Psoas muscle (tissue), 8 donors: ENCODE measurements at places on chromosomes 2 and 18.

DNA sequence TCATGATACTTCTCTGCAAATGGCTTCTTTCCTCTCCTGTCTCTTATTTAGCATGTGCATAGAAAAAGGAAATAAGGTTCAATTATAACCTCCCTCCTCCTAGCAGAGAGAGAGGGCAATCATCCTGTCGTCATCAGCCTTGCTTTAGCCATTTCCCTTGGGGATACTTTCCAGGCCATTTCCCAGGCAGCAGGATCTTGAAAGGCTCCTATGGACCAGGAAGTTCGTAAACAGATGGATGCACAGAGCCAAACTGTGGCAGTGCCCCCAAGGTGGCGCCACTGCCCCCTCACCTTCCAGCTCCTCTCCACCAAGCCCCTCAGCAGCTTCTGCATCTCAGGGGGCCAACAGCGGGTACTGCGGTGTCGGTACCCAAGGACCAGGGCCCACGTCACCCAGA is 157.4 kb downstream of the DTNA start:
- no peak for DNase-seq
- no peak overlapping the region for H3K27ac ChIP-seq
- H3K27me3 ChIP-seq: no peaks in the 10 kb centered on the region
- no peak overlapping the region for H3K4me3 ChIP-seq
- H3K4me1 ChIP-seq: no peaks in the 10 kb centered on the region

DNA sequence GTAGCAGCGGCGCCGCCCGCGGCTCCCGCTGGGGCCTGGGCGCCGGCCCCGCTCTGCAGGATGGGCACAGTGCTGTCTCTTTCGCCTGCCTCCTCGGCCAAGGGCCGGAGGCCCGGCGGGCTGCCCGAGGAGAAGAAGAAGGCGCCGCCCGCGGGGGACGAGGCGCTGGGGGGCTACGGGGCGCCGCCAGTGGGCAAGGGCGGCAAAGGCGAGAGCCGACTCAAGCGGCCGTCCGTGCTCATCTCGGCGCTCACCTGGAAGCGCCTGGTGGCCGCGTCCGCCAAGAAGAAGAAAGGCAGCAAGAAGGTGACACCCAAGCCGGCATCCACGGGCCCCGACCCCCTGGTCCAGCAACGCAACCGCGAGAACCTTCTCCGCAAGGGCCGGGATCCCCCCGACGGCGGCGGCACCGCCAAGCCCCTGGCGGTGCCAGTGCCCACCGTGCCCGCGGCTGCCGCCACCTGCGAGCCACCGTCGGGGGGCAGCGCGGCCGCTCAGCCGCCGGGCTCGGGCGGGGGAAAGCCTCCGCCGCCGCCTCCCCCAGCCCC is 369 bp downstream of the CDK5R2 start:
- peaks cover 41% of the 10 kb centered on the region for H3K27me3 ChIP-seq
- H3K36me3 ChIP-seq: no peaks in the 10 kb centered on the region
- H3K27ac ChIP-seq: no peak overlapping the region
- H3K4me1 ChIP-seq: peaks cover 6% of the 10 kb centered on the region
- DNase-seq: no peak

DNA sequence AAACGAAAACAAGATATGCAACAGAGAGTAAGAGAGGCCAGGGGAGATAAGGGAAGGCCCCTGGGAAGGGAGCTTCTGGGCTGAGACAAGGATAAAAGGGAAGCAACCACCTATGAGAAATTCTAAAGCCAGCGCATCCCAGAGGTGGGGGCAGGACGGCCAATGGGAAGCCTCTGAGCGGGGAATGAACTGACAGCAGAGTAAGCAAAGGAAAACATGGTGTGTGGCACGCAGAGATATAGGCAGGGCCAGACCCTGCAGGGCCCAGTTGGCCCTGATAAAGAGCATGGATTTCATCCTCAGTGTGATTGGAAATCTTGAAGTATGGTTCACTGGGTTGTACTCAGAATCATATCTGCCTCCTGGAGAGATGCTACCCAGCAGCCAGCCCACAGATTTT is 78.7 kb downstream of the IRS1 start:
- no peak overlapping the region for H3K4me3 ChIP-seq
- no peaks in the 10 kb centered on the region for H3K27me3 ChIP-seq
- H3K36me3 ChIP-seq: no peaks in the 10 kb centered on the region
- H3K4me1 ChIP-seq: peaks cover 3% of the 10 kb centered on the region

- DNase-seq: no peak
- no peaks in the 10 kb centered on the region for H3K27me3 ChIP-seq
- no peak overlapping the region for H3K27ac ChIP-seq
- H3K4me1 ChIP-seq: no peaks in the 10 kb centered on the region
- H3K36me3 ChIP-seq: no peaks in the 10 kb centered on the region
Observed at GRCh38 chr2:6254441-6254840, 562.3 kb downstream of the SOX11 start.

DNA sequence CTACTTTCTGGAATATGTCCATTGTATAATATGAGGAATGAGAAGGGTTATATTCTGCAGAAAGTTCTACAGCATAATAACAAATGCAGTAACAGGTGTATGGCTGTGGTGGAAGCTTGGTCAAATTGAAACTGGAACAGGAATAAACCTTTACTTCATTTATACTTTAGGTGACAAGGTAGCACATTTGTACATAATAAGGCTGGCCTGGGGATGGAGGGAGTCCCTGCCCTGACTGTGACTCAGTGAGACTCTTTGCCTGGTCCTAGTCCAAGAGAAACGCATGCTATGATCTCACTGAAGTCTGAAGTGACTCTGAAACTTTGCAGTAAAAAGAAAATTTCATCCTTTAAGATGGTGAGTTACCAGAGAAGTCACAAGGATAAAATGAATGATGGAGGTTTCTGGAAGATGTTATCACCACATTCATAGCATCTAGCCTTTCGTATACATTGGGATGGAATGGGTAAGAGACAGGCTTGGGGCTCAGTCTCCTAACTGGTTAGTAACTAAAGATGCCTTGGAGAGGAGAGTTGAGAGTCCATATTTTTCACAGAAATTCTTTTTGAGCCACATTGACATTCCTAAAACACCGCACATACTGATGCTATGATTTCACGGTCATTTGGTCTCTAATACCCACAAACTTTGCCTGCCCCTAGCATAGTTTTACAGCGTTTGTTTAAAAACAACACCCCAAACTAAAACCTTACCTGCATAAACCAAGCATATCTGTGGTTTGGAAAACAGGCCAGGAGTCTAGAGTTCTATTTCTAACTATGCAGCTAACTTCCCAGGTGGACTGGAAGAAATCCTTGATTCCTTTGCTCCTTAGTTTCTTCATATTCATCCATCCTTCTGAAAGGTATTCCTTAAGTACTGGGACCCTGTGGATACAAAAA is 42.4 kb upstream of the NABP1 start:
- H3K36me3 ChIP-seq: no peaks in the 10 kb centered on the region
- H3K27me3 ChIP-seq: no peaks in the 10 kb centered on the region
- no peak overlapping the region for H3K4me3 ChIP-seq
- no peaks in the 10 kb centered on the region for H3K4me1 ChIP-seq
- DNase-seq: no peak

DNA sequence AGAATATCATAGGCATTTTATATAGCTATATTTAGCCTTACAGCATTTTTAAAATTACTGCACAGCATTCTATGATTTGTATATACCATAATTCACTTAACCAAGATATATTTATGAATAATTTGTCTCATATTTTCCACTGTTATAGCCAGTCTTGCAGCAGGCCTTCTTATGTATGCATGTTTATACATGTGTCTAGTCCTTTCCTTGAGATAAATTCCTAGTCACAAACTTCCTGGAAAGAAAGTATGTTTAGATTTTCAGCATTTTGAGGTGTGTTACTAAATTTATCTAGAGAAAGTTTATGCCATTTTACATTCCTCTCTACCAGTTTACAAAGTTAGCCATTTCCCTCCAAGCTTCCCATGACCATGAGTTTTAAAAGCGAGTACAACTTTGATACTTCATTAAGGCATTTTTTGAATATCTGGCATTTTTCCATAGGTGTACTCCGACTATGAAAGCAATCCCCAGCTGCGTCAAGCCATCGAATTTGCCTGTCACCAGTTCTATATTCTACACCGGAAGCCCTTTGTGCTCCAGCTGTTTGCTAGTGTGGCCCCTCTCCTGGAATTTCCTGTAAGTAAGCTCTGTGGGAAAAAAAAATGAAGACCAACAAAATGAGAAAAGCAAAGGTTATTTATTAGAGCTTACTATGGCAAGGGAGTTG is 59.4 kb upstream of the RPE start:
- no peaks in the 10 kb centered on the region for H3K4me1 ChIP-seq
- no peaks in the 10 kb centered on the region for H3K27me3 ChIP-seq
- DNase-seq: no peak
- H3K36me3 ChIP-seq: no peaks in the 10 kb centered on the region
- H3K4me3 ChIP-seq: no peak overlapping the region
